Ovary (tissue), 10 donors: ENCODE measurements at places on chromosomes 2 and 18. TPM values are rescaled to one million over a fixed set of nuclear protein-coding genes. Genes with fewer than 3 reads are reported as not detected.

- no peak for DNase-seq
These were observed 67.6 kb downstream of the FEZ2 start for GRCh38 chr2:36530178-36530982.

The CROCC2 gene
- 1.4 TPM for total RNA-seq

- no peak for DNase-seq
These were observed 4.3 kb downstream of the PELI1 start for GRCh38 chr2:64139956-64140355.

GRCh38 chr2:74146929-74147726 lies 584 bp downstream of the BOLA3 start:
- no peak for DNase-seq

The CELF4 gene
- total RNA-seq, result 1.1 TPM

The C2orf80 gene
- not detected for total RNA-seq

DNA sequence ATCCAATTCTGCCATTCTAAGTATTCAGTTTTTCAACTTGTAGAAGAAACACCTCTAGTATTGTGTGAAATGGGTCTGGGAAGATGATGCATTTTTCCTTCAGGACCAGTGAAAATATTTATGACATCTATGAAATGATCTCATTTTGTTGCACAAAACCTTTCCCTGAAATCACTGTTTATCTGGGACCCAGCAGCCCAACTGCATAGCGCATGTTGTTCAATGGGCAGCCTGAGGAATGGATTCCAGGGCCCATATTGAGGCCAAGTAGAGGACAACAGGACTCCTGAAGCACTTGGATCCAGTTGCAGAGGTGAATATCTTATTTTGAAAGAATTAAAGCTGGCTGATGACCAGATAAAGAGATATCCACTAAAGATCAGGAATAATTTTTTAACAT lies 7.3 kb downstream of the RBMS1 start:
- DNase-seq, result no peak

The CD302 gene
- 40.3 TPM for total RNA-seq

The ESPNL gene
- total RNA-seq, result 12.9 TPM

- DNase-seq, result no peak
These were observed 187.3 kb downstream of the FAM210A start for GRCh38 chr18:13539050-13539449.

DNA sequence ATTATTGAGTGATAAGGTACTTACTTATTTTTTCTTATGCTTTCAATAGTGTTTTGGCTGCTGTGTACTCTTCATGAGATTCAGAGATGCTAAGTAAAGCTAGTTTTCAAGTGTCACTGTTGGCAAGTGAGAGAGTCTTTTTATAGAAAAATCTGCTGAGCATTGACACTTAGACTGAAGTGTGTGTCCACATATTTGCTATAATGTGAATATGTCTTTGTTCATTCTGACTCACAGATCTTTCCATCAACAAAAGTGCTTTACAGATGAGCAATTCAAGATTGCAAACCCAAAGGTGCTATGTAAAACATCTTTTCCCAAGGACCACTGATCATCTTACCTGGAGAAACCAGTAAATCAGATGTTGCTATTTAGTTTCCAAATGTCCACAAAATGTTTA lies 410.6 kb upstream of the FIGN start:
- DNase-seq, result no peak
